ENCODE measurements at places on chromosomes 4 and X.
A peak's percentile ranks its signal among the peaks of the same experiment; 100 is the strongest.

- no peak for DNase-seq
Observed at GRCh38 chr4:53906606-53907190, 157.7 kb downstream of the CHIC2 start.

DNA sequence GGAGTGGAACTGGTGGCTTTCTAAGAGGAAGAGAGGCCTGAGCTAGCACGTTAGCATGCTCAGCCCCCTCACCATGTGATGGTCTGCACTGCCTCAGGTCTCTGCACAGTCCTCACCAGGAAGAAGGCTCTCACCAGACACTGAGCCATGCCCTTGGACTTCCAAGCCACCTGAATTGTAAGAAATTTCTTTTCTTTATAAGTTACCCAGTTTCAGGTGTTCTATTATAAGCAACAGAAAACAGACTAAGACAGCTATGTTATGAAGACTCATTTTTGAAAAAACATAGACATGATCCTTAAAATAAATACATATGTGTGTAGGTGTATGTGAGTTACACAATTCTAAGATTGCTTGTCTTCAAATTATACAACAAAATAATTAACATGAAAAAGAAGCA, 74.7 kb downstream of the CEP44 start:
- DNase-seq, result no peak

- no peak for DNase-seq
Observed at GRCh38 chr4:169098532-169098931, 88.5 kb upstream of the CBR4 start.

DNA sequence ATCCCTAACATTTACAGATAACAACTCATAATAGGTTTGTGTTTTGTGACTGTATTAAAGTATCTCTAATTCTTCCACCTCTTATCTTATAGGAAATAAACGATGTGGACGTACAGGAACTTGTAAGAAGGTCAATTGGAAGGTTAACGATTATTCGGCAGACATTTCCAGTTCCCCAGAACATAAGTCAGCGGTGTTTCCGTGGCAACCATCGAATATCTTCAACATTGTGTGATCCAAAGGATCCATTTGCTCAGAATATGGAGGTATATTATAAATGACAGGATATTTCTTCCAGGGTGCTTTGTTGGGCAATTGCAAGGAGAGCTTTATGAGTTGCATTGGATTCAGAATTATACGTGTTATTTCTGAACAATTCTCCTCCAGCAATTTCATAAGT, 611.9 kb upstream of the ATOH1 start:
- no peak for DNase-seq

GRCh38 chr4:36385951-36386571, 104.6 kb downstream of the DTHD1 start:
- peak; percentile 41 for DNase-seq

GRCh38 chrX:97490656-97491055, 606.9 kb downstream of the RPA4 start:
- no peak for DNase-seq

DNA sequence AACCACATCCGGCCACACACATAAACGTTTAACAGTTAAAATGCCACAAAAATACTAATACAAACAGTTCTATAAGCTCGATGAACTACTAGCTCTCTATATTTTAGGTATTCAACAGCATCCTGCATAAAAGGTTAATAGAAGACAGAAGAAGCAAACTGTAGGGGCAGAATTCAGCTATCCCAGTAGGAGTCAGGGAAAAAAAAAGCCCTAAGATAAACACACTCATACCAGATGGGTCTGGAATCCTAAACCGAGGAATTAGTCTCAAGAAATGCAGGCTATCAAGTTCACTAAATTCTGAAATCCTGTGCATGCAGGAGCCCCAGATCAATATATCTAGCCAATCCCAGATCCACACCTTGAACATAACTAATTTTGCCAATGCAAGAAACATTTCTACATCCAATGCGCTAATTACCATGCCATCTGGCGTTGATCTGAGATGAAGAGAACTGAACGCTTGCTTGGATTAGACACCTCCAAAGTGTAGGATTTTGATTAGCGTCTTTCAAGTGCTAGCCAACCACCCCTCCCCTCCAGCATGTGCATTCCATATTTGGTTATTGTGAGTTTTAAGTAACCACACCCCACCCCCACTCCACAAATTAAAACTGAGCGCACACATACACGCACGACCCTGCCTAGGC, 512.2 kb upstream of the INTU start:
- DNase-seq, result no peak

DNA sequence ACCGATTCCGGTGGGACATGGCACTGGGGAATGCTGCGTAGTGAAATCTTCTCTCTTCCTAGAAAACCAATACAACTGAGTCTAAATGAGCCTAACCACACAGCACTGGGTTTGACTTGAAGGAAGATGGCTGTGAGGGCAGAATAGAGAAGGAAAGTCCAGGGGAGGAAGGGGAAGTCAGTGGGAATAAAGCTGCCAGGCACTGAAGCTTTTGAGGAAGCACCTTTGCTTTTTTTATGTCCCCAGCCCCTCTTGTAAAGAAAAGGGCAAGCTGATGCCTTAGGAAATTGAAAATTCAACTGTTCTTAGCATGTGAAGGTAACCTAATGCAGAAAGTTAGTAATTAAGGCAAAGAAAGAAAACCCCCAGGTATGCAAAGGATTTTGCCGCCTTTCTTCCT, 20.6 kb downstream of the MED28 start:
- no peak for DNase-seq

GRCh38 chrX:115616943-115617563, 56.1 kb downstream of the PLS3 start:
- DNase-seq, result no peak

DNA sequence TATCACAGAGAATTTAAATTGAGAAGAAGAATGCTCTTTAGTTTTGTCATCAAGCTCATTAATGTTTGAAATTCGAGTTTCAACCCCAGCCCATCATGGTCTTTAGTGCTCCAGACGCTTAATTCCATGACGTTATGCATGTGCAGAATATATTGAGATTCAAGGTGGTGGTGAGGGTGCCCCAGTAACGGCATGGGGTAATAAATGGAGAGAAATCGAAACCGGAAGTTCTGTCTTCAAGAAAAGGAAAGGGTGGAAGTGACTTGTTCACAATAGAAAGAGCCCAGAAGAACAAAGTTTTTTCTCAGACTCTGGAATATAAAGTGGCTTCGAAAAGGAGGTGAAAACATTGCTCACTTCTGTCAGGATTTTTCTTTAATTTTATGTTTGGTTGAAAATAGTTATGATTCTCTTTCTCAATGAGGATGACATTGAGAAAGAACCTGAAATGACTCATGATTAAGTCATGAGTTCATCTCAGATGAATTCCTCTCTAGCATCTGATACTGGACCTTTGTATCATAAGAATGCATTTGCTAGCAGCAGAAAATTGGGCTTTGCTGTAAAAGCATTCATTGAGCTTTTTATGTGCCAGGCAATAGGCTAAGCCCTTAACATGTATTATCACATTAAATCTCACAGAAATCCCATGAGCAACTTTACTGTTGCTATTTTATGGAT, 779 bp upstream of the DDX60L start:
- DNase-seq, result no peak

DNA sequence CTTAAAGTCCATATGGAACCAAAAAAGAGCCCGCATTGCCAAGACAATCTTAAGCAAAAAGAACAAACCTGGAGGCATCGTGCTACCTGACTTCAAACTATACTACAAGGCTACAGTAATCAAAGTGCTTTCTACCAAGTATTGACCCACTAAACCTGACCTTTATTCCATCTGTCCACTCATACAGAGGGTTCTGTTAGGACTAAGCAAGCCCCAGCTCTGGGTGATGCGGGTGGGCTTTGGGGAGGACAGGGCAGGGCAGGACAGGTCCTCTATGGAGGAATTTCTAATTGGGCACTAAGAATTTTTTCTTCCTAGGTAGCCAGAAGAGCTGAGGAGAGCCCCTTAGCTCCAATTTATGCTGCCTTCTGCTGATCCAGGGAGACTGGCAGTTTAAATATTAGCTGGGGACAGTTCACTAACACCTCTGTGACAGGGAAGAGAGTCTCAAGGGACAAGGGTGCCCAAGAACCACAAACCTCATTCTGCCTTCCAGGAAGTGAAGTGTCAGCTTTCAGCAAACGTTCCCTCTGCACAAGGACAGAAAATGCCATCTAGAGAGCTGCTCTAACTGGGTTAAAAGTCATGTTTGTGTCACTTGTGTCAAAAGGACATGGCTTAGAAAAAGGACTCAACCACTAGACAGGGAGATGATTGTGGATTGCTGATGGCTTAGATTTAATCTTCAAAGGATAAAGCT, 143.2 kb downstream of the KIT start:
- no peak for DNase-seq

DNA sequence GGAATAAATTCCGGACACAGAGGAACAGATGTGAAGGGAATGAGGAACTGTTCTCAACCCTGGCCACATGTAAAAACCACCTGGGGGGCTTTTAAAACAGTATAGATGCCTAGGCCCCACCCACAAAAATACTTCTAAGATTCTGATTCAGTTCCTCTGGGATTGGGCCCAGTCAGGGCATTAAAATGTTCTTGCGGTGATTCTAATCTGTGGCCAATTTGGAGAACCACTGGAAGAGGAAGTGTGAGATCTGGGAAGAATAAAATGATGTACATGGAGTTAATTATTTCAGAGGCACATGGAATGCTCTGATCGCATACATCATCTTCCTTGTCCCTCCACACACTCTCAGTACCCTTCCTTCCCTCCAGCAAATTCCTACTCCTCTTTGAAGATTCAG, 192.2 kb downstream of the APBB2 start:
- DNase-seq, result no peak

GRCh38 chr4:156512622-156513021, 459.0 kb downstream of the PDGFC start:
- no peak for DNase-seq

Data from activated T-cell treated with anti-CD3 and anti-CD28 coated beads, Interleukin-2, amount 50 U/mL, for 1 hour (primary cell).